ENCODE measurements at places on chromosomes 2 and 18. TPM values are rescaled to one million over a fixed set of nuclear protein-coding genes. Genes with fewer than 3 reads are reported as not detected.

Gene ANKRD62
- total RNA-seq, result not detected

Gene IGFBP2
- 70.0 TPM for total RNA-seq

Gene COL4A4
- 1.2 TPM for total RNA-seq

Gene CCDC138
- total RNA-seq, result 9.8 TPM

Gene MAIP1
- total RNA-seq, result 33.3 TPM

Gene FRZB
- not detected for total RNA-seq

Gene ADD2
- 22.0 TPM for total RNA-seq

Gene TM4SF20
- total RNA-seq, result 10.7 TPM

Data from A549 treated with CpdA at 1 μM for 4 hours (cell line).